ENCODE measurements at places on chromosomes 3 and 15.

DNA sequence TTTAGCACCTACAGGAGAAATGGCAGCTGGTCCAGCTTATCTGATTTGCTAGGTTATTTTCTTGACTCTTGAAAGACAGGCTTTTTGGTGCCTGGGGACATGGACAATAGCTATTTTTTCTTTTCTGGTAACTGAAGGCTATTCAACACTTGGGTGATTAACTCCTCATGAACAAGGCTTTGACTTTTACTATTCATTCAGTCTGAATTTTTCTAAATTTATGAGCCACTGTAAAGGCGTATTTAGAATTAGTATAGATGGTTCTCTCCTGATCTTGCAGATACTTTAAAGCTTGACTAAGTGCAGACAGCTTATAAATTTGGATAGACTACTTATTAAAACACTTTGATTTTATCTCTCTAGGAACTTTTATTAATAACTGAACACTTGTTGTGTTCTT, 18.4 kb upstream of the GFM1 start:
- DNase-seq = no peak

DNA sequence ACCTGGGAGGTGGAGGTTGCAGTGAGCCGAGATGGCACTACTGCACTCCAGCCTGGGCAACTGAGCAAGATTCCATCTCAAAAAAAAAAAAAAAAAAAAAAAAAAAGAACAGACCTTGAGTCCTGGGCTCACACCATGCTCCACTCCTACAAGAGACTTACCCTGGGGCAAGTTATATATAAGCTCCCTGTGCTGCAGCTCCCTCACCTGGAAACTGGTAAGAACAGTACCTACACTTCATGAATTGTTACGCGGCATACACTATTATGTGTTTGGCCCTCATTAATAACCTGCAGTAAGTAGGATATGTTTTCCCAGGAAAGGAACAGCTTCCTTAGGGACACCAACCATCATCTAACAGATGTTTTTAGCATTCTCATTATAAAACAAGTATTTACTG, 119.6 kb downstream of the FMN1 start:
- DNase-seq = no peak

GRCh38 chr3:123725652-123726400, 141.0 kb upstream of the HACD2 start:
- DNase-seq = no peak

GRCh38 chr15:82946155-82946701, 6.3 kb downstream of the HOMER2 start:
- DNase-seq = no peak

GRCh38 chr15:58484791-58485600, 53.2 kb downstream of the LIPC start:
- DNase-seq = no peak

GRCh38 chr3:114178770-114179368, at the start of gene DRD3:
Gene DRD3 (minus strand): TSS chr3:114179052. CDS start chr3:114171992, 7,060 bp downstream.
- DNase-seq = no peak

DNA sequence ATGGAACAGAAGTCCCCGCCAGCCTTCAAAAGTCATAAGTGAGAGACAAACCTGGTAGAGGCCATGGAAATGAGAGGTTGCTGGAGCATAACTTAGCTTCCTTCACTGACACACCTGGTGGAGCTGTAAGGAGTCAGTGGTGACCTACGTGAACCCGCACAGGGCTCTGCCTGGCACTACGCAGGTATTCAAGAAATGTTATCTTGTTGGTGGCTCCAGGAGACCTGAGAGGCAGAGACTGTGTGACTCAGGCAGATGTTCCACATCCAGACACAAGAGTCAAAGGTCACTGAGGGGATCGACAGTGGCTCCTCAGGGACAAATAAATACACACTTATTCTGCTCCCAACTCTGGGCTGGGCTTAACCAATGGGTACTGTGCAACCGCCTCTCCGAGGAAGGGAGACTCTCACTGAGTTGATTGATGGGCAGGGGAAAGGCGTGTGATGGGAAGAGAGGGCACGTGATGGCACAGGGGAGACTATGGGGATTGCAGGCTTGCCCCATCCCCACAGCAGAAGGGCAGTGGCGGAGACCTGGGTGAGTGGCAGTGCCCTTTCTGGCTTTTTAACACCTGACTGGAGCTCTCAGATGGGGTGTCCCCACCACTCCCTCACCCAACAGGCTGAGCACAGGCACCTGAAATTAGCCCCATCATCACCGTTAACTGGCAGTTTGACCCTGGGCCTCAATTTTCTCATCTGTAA, 111.7 kb upstream of the SMAD3 start:
- no peak for DNase-seq

GRCh38 chr15:41544650-41545015, 576 bp upstream of the RPAP1 start:
- no peak for DNase-seq

DNA sequence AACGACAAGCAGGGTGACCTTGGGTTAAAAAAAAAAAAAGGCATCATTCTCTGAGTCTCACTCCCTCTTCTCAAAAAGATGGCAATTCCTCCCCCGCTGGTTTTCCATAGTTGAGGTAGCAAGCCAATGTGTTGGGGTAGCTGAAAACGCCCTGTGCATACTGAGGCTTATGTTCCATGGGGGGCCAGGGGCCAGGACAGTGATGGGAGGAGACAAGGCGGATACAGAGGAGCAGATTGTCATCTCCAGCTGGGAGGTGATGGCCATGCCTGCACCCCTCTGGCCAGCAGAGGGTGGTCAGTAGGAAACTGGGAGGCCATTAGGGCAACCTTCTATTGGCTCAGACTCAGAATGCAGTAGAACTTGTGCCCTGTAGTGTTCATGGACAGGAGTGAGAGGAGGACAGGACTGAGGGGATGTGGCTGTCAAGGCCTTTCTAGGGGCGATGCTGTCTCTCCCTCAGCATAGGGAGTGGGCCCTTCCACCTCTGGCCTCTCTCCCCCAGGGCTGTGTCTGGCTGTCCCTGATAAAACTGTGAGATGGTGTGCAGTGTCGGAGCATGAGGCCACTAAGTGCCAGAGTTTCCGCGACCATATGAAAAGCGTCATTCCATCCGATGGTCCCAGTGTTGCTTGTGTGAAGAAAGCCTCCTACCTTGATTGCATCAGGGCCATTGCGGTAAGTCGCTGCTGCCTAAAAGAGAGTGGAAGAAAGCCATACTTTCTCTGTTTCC, 1.9 kb downstream of the TF start:
- no peak for DNase-seq

DNA sequence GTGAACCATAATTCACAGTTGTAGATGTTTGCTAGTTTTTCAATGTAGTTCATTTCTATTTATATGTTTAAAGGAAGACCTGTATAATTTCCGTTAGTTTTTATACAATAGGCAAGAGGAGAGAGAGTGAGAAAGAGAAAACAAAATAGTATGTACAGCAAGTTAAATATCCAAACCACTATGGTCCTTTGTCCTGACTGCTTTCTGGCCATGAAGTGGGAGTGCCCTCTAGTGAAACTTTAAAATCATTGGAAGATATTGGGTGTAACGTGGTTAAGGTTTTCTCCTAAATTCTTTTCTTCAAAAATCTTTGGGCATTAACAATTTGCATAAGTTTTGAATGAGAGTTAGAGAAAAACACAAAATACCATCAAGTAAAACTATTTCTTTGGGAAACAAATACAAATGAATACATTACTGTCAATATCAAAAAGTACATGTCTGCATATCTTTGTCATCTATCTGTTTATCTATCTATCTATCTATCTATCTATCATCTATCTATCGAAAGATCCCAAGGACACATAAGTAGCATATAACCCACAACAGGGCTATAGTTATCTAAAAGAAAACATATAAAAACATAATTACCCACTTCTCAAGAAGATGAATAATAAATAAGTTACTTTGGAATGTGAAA, 534.6 kb upstream of the ATP11B start:
- no peak for DNase-seq

- DNase-seq = no peak
These were observed 19.0 kb downstream of the FAN1 start for GRCh38 chr15:30922480-30923311.

DNA sequence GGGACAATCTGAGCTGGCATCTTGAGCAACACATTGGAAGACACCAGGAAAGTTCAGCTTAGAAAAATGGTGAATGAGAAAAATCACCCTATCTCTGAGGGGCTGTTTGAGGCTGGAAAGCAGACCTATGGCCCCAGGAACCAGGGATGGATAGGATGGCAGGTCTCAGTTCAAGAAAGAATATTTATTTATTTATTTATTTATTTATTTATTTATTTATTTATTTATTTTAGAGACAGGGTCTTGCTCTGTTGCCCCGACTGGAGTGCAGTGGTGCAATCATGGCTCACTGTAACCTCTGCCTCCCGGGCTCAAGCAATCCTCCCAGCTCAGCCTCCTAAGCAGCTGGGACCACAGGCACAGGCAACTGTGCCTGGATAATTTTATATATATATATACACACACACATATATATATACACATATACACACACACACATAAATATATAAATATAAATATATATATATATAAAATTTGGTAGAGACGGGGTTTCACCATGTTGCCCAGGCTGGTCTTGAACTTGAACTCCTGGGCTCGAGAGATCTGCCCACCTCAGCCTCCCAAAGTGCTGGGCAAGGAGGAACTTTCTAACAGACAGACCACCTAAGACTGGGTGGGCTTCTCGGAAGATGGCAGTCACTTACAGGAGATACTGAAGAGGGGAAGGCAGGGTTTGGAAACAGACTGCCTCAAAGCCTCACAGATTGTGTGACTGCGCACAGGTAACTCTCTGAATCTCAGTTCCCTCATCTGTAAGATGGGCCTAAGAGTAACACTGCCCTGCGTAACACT, 29.7 kb downstream of the CCDC13 start:
- DNase-seq = no peak

GRCh38 chr15:91478717-91479191, 374.8 kb upstream of the SLCO3A1 start:
- DNase-seq = no peak

GRCh38 chr3:60178931-60179653, 1072.2 kb downstream of the FHIT start:
- no peak for DNase-seq

GRCh38 chr3:177362626-177363025, 165.3 kb upstream of the TBL1XR1 start:
- no peak for DNase-seq

GRCh38 chr3:186534113-186534669, 10.0 kb downstream of the CRYGS start:
- DNase-seq = no peak

- no peak for DNase-seq
These were observed 145.4 kb upstream of the PROK2 start for GRCh38 chr3:71930056-71930991.

GRCh38 chr3:154139996-154140436, 18.8 kb downstream of the ARHGEF26 start:
- no peak for DNase-seq

GRCh38 chr15:26087395-26087794, 224.3 kb upstream of the ATP10A start:
- DNase-seq = no peak

- no peak for DNase-seq
These were observed 88.6 kb downstream of the TRIM42 start for GRCh38 chr3:140766465-140766864.

DNA sequence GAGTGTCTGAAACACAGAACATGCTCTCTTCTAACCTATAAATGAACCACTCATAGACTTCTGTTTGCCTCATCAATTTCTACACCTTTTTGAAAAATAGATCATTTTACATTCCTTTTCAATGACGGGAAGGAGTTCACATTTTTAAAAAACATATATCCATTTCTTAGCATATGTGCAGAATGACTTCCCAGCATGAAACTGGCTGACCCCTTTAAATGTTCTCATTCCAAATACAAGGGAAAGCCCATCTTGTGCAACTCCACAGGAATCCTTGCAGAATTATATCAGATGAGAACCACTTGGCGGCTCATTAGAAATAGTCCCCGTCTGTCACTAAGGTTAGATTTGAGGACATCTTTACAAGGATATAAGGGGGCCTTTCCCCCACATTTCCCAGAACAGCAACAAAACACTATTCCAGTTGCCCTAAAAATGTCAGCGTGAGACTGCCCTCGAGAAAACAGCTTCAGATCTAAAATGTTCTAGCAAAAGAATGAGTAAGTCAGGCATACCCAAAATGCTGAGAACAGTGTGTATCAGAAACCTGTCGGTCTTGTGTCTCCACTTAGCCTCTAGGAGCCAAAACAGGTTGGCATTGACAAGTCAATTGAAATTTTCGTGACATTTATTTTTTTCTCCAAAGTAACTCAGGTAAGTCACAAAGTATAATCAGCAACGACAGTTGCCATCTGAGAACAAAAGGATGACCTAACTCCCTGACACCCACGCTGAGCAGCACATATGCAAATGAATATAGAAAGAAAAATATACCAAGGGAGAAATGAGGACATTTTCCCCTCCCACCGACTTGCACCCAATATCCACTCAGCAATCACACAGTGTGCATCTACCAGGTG, 63.1 kb downstream of the FOXP1 start:
- DNase-seq = no peak

DNA sequence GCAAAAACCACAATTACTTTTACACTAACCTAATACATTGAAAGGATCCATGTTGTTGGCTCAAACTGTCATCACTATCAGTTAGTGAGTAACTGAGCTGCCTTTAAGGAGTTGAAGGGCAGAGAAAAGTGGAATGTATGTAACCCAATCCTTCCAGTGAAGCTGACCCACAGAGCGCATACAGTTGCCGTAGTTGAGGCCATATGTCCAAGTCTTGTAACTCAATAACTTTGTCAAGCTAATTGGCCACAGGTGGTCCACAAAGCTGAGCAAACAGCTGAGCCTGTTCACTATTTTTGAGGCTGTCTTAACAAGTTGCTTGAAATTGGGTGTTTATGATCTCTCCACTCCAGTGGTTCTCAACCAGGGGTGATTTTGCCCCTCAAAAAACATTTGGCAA, 169.0 kb upstream of the SLC24A5 start:
- no peak for DNase-seq

GRCh38 chr3:44939581-44940036, 36.4 kb downstream of the ZDHHC3 start:
- DNase-seq = no peak

GRCh38 chr3:127206611-127207516, 13.9 kb downstream of the PRR23E start:
- no peak for DNase-seq

GRCh38 chr3:17974206-17974841, 231.9 kb upstream of the TBC1D5 start:
- DNase-seq = no peak

- no peak for DNase-seq
These were observed 425 bp downstream of the ANPEP start for GRCh38 chr15:89814112-89814742.

DNA sequence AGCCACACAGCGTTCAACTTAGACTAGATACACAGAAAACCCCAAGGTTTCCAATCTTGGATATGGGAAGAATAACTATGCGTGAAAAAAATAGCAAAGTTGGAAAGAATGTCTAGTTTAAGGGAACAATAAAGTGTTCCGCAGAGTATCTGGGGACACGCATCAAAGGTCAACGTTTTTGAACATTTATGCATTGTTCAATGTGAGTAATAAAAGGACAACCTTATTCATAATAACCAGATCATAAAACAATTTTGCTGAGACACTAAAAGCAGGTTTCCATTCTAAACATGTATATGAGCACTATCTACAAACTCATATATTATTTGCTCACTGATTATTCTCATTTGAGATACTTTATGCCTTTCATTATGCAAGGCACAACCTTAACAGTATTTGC, 7.8 kb downstream of the ANO10 start:
- no peak for DNase-seq
